ENCODE measurements at places on chromosomes 1 and 21.
A peak's percentile ranks its signal among the peaks of the same experiment; 100 is the strongest.

GRCh38 chr1:159554261-159554660 lies 18.5 kb upstream of the OR10J5 start:
- DNase-seq: peak; percentile 63

GRCh38 chr1:232223183-232223708 lies 406.7 kb downstream of the SIPA1L2 start:
- DNase-seq: no peak

DNA sequence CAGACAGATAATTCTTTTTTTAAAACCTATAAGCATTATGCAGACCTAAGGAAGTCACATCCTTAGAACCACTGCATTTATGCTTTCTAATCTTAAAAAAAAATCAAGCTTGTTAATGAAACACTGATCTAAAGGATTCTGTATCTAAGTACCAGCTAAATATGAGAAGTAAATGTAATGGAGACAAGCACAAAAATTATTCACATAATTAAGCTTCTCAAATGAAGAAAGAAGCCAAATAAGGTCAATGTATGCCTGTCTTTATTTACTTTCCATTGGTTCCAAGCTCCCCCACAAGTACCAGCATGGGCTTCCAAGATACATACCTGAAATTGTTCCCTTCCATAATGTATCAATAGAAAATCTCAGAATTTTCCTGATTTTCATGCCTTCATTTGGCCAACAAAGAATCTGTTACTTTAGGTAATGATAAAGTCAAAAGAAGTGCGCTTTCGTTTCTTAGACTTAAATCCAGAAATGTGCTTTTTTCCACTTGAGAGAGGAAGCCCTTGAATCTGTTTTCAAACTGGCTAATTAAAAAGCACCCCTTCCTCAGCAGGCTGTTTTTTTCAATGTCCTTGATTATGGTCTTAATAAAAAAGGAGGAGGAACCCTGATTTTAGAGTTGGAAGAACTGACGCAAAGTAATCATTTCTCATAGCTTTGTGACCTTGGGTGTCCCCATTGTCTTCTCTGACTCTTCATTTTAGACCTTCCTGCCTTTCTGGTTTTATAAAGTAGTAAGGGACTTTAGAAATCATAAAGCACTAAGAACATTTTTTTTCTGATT lies 3.8 kb downstream of the RGS2 start:
- DNase-seq: no peak

GRCh38 chr1:91617285-91617765 lies 116.7 kb downstream of the CDC7 start:
- no peak for DNase-seq
